ENCODE measurements at places on chromosomes 6 and 20.

GRCh38 chr6:129645830-129646579 lies 64.0 kb downstream of the ARHGAP18 start:
- no peak for DNase-seq

DNA sequence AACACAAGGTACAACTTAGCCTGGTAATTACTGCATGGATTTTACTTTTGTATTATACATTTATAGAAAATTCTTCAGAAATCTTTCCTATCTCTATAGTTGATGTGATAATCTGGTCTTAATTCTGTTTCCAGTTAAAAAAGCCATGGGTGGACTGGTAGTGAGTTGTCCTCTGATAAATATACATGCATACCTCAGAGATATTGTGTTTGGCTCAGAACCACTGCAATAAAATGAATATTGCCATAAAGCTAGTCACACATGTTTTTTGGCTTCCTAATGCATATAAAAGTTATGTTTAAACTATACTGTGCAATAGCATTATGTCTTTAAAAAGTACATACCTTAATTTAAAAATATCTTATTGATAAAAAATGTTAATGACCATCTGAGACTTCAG lies 708.6 kb upstream of the MARCKS start:
- no peak for DNase-seq

DNA sequence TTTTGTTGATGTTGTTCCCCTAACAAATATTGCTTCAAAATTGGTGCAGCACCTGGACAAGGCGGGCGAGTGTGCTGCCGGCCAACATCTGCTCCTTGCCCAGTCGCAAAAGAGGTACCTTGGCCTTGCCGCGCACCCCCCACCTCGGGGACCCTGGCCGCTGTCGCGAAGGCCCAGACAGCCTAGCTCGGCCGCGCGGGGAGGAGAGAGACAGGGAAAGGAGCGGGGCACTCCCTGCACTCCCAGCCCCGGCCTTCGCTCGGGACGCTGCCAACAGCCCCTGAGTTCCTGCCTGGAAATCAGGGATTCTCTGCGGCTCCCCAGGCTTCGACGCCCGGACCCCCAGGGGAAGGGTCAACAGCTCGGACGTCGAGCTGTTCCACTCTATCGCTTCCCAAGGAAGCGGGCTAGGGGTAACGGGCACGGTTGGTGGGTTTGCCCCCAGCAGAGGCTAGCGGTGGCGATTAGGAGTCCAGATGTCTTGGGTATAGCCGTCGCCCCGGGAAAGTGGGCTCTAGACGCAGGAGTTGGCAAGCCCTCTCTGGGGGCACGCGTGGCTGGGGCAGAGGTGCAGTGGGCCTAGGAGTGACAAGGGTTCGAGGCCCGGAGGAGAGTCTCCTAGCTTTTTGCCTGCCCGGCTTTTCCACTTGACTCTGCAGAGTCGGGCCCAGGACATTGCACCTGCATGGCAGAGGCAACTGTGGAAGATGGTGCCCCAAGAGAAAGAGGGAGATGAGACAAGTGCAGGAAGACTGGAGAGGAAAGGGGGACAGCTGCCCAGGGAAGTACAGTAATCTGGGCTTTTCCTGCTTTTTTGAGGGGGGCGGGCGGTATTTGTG lies 8.2 kb downstream of the POU3F2 start:
- no peak for DNase-seq

DNA sequence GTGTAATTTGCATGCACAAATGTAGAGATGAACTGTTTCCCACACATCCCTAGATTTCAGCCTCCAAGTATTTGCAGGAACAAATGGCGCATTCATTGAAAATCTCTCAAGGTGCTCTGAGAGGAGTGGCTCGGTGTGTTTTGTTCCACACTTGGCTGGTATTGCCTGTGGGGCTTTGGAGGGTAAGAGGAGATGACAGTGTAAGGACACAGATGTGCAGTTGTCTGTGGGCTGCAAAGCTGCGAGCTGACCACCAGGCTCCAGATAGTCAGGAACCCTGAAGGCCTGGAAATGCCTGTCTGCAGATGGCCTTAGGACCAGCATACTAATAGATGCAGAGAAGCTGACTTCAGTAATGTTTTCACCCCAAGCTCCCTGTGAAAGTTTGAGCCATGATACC lies 57.7 kb upstream of the PBOV1 start:
- DNase-seq: no peak

DNA sequence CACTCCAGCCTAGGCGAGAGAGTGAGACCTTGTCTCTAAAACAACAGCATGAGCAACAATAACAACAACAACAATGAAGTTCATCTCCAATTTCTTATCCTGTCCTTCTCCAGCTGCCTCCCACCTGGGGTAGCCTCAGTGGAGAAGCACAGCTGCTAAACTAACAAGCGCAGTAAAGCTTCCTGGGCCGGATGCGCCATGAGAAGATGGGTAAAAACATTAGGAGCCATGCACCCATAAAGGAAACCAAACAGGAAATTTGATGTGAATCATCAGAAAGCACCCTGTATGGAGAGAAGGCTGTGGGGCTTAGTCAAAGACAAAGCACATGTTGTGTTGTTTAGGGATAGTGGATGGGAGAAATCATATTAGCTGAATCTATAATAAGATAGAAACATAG lies 61.1 kb upstream of the CCN6 start:
- peak; percentile 61 for DNase-seq

GRCh38 chr6:15423286-15423993 lies 177.6 kb downstream of the JARID2 start:
- no peak for DNase-seq

- no peak for DNase-seq
Measured at GRCh38 chr6:36227379-36228228, 31.1 kb downstream of the BRPF3 start.

DNA sequence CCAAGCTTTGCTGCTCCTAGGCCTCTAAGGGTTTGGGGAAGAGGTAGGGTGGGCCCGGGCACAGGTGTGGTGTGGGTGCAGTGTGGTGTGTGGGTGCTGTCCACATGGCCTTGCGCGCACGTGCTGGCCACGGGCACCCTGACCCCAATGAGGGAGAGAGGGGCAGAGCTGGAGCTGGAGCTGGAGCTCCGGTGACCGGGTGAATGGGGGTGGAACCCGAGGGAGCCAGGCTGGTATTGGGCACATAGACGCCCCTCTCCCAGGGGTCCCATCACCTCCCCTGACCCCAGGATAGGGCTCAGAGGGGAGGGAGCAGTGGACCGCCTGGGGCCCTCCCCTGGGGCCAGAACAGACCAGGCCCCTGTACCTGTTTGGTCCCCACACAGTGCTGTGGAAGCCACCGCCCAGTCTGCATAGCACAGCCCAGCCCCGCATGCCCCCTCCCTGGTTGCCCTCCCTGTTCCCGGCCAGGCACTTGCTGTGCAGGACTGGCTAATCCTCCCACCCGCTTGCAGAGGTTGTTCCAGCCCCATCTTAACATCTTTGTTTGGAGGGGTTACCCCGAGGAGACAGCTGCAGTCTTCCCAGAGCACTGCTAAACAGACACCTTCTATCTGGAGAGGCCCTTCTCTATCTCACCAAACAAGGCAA lies 984 bp downstream of the ADAM33 start:
- DNase-seq: no peak

DNA sequence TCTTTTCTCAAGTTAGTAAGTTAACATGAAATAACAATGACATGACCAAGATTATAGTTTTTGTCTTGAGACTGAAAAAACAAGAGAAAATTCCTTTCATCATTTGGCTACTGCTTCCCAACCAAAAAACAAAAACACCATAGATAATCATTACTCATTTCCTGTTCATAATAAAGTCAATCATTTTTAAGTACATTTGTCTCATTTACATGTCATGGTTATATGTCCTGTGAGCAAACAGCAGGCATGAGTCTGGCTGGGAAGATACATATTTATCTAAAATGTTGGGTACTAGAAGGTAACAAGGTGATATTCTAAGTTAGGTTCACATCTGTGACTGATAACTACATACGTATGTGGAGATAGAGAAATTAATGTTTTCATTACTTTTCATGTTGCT lies 180.5 kb downstream of the ISM1 start:
- DNase-seq: no peak

- DNase-seq: no peak
Measured at GRCh38 chr20:23159947-23160318, 73.8 kb upstream of the CD93 start.

- no peak for DNase-seq
Measured at GRCh38 chr6:154766288-154766687, 33.1 kb downstream of the SCAF8 start.

GRCh38 chr6:122187186-122187585 lies 212.3 kb upstream of the HSF2 start:
- no peak for DNase-seq

DNA sequence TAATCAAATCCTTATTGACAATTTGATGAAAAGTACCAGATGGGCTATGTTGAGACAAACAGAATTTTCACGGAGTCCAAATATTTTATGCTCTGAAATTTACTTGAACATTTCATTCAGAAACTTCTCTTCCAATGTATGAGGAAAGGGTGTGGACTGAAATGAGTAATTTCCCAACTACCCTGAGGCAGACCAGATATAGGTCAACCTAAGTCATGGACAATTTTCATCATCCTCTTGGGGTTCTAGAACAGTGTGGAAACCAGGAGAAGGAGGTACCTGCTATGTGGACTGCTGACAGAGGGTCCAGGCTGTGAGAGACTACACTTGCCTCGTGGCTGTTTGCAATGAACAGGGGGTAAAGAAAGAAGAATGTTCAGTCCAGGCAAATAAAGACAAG lies 323.0 kb downstream of the ESR1 start:
- DNase-seq: no peak

DNA sequence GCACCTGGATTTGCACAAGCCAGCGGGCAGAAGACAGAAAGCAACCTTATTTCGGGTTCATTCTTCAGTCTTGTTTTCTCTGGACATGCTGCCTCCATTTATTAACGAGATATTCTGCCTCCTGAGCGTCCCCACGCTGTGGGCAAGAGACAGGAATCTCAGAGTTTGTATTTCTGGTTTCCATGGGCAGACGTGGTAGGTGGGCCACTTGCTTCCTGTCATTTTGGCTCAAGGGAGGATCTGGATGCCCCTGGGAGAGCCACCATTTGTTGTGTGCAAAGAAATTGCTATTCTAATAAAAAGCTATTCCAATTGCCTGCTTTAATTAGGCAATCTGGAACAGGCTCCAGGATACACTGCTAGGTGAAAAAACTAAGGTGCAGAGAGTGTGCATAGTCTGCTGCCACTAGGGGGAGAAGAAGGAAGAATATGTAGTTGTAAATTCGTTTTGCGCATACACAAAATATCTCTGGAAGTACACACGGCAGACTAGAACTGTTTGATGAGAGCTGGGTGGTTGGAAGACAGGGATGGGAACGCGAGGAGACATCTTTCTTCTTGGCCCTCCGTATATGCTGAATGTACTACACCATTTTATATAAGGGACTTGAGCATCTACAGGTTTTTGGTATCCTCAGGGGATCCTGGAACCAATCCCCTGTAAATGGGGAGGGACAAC lies 30.1 kb upstream of the SLC16A10 start:
- peak; percentile 70 for DNase-seq

GRCh38 chr6:124297507-124297906 lies 493.8 kb downstream of the NKAIN2 start:
- DNase-seq: no peak

DNA sequence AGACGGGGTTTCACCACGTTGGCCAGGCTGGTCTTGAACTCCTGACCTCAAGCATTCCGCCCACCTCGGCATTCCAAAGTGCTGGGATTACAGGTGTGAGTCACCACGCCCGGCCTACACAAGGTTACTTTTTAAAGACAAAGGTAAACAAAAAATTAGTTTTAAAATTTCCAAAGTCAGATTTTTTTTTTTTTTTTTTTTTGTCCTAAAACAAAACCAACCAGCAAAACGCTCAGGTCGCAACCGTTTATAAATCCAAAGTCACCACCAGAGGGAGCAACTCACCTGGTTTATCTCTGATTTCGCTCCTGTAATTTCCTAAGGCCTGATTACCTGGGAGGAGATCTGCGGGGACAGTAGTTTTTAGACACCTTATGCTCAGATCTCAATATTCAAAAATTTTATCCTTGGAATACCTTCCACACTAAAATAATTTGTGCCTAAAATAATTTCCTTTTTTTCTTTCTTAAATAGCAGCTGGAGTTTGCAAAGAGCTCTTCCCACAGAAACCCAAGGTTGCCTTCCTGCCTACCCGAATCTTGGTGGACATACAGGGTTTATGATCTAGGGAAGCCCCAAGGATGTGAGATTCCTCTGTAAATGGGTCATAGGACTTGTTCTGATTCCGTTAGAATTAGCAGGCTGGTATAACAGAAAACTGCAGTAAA lies 19.8 kb upstream of the TREM1 start:
- DNase-seq: peak; percentile 49

- no peak for DNase-seq
Measured at GRCh38 chr6:16540804-16541752, 220.2 kb downstream of the ATXN1 start.

- DNase-seq: peak; percentile 6
Measured at GRCh38 chr6:8939615-8940014, 504.3 kb upstream of the SLC35B3 start.

Data from suppressor macrophage (primary cell).